Activated CD4-positive, alpha-beta T cell treated with anti-CD3 and anti-CD28 coated beads, Interleukin-2, amount 10 ng/mL, durations not matched to agents 24 days and 14 days (primary cell): ENCODE measurements at places on chromosomes 7 and 10. TPM values are rescaled to one million over a fixed set of nuclear protein-coding genes. Genes with fewer than 3 reads are reported as not detected.

The SEMA3C gene
- total RNA-seq = not detected in 2 replicates

The KCND2 gene
- not detected in 2 replicates for total RNA-seq

The DRGX gene
- total RNA-seq = 0.09 TPM in 1 of 2 replicates, not detected in the other

The PLEKHS1 gene
- not detected in 2 replicates for total RNA-seq

The SEMA3D gene
- total RNA-seq = 0.47 and 0.64 TPM in 2 replicates

The PEX1 gene
- total RNA-seq = 14.4 and 14.8 TPM in 2 replicates

The LRRD1 gene
- not detected in 2 replicates for total RNA-seq

The PRRT4 gene
- 0.14 TPM in 2 replicates for total RNA-seq

The SLC29A4 gene
- total RNA-seq = 1.1 and 1.8 TPM in 2 replicates

- DNase-seq = no peak
Observed at GRCh38 chr7:80243425-80243824, 108.8 kb downstream of the GNAI1 start.

GRCh38 chr7:101527844-101528667 is 101.0 kb downstream of the MYL10 start:
- DNase-seq = no peak

DNA sequence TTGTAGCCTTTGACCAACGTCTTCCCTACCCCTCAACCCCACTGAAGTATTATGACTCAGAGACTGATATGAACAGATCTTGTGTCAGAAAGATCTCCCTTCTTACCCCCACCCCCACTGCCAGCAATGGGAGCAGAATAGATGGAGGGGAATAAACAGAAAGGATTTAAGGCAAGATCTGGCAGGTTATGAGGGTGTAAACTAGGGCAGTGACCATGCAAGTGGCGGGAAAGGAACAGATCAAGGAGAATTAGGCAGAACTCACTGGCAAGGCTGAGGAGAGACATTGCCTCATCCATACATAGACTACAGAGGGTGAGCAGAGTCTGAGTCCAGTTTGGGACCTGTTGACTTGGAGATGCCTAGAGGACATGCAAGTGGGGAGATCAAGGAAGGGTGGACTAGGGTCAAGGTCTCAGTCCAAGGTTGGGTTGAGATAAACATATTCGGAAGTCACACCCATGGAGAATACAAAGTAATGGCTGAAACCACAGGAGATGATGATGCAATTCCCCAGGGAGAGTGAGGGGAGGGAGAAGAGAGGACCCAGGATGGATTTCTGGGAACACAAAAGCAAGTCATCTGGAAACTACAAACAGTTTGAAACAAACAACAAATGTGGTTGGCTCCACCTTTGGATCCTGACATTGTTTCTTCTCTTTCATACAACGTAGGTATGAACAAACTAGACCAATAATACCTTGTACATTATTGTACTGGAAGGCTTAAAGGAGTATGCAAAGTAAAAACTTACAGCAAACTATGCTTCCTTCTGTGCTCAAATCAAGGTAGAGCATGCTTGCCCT is 44.9 kb upstream of the IL6 start:
- DNase-seq = no peak

DNA sequence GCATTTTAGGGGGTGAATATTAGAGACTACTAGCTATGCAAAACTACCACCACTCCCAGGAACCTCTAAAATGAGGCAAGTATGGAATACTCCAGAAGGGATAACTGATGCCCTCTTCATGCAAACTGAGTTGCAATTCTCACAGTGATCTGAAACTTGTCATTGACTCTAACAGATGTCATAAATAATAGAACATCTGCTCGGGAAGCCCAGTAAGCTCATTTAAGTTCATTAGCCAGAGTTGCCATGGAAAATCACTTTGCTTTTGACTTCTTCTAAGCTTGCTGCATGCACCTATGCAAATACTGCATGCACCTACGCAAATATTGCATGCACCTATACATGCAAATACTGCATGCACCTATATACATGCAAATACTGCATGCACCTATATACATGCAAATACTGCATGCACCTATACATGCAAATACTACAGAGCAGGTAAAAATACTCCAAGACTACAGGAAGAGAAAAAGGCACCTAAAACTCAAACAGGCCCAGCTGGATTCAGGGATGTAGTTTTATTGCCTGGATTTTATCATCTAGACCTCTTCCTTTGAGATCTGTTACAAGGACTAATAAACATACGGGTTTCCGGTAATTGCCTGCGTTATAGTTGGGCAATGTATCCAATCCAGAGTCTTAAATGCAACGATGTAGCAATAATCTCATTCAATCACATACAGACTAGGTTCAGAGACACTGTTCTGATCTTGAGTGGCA is 1061.1 kb upstream of the AUTS2 start:
- DNase-seq = no peak

DNA sequence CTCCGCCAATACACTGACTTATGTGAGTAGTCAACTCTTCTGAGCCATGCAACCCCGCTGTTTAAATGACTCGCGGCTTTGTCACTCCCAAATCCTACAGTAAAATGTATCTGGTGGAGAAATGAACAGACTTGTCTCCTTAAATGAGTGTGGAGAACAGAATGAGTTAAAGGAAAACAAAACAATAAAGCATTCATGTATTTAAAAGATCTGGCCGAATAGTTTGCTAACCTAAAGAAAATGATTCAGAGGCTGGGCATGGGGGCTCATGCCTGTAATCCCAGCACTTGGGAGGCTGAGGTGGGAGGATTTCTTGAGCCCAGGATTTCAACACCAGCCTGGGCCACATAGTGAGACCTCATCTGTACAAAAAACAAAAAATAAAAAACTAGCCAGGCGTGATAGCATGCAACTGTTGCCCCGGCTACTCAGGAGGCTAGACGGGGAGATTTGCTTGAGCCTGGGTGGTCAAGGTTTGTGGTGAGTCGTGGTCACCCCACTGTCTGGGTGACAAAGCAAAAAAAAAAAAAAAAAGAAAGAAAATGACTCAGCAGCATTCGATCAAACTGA is 86.5 kb upstream of the PFKP start:
- DNase-seq = no peak

GRCh38 chr7:3787717-3788264 is 486.7 kb downstream of the SDK1 start:
- no peak for DNase-seq

- DNase-seq = no peak
Observed at GRCh38 chr10:43260117-43260761, 6.6 kb downstream of the RASGEF1A start.

- no peak for DNase-seq
Observed at GRCh38 chr7:111650456-111650999, 88.2 kb upstream of the IMMP2L start.

DNA sequence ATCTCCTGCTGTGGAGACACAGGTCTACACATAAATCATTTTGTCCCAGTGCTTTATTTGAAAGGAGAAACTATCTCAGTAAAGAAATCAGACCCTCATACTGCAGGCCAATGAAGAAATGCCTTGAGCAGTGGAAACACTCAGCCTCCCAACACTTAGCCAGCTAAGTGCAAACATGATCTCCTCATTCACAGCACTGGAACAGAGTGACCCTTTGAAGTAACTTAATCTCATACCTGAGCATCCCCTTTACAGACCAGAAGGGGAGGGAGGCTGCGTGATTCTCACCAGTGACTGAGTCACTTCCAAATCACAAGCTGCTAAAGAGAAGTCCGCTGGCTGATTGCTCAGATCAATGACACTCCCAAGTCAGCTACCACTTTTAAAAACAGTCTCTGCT is 4.5 kb downstream of the CHST15 start:
- DNase-seq = no peak

DNA sequence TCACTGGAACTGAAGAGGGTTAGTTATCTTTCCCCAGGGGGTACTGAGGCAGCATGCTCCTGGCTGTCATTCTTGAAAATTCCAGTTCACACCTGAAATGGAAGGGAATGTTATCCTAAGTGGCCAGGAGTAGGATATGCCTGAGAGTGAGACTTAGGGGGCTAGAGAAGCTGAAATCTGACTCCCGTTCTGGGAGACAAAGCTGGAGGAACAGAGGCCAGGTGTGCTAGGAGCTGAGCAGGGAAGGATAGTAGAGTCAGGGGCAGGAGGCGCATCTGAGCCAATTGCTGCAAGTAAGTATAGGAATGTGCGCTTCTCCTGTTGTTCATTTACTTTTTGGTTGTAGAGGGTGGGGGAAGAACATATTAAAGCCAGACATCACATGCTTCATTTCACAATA is 58.1 kb upstream of the KIAA1217 start:
- no peak for DNase-seq

DNA sequence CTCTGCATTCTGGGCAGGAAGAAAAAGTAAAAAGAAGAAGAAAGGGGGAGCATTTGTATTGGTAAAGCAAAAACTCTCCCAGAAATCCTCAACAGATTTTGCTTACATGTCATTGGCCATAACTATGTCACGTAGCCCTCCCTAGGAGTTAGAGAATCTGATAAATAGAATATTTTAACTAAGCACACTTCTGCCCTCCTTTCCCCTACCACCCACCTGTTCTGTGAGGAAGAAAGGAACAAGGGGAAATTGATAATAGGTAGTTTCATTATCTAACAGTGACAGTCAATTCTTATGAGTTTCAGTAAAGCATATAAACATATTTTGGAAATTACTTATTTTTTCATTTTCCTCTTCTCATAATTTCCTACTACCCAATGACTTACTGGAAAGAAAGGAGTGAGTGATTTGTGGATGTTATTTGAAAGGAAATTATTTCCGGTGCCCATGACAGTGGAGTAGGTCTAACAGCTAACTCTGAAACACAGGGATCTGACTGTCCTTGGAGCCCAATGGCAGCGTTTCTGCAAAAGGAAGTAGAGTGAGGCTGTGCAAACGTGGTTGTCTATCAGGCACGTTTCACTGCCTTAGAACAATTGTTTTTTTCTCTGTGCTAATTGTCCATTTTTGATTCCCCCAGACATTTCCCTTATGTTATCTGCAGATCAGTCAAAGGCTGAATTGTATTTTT is 128.6 kb upstream of the MDFIC start:
- DNase-seq = peak; percentile 56

- no peak for DNase-seq
Observed at GRCh38 chr7:143954135-143954534, 509 bp upstream of the OR2F1 start.

GRCh38 chr10:113059371-113059780 is 109.3 kb downstream of the TCF7L2 start:
- DNase-seq = no peak

DNA sequence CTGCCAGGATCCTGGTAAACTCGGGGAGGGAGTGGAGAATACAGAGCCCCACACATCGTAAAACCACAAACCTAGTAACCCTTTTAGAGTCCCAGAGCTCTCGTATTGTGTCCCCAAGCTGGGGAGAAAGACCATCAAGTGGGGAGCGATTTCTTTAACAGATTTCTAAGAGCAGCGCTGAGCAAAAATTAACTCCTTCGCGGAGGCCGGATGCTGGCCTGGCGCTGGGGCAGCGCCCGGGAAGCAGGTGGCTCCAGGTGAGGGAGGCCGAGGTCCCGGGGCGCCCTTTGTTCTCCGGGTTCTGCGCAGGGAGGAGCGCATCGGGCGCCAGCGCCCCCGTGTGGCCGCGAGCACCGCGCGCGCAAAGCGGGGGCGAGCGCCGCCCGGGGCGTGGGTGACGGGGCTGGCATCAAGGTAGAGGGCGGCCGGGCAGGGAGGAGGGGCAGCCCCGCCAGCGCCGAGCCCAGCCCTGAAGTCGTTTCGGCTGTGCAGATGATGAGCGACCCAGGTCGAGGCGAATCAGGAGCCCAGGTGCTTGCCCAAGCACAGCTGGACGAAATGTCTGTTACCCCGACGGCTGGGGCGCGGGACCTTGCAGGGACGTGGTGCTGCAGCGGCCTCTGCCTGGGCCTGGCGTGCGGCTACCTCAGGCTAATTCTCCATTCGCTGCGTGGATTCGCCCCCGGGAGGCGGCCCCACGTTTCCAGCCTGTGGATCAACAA is 10.4 kb upstream of the FGFR2 start:
- peak; percentile 80 for DNase-seq

DNA sequence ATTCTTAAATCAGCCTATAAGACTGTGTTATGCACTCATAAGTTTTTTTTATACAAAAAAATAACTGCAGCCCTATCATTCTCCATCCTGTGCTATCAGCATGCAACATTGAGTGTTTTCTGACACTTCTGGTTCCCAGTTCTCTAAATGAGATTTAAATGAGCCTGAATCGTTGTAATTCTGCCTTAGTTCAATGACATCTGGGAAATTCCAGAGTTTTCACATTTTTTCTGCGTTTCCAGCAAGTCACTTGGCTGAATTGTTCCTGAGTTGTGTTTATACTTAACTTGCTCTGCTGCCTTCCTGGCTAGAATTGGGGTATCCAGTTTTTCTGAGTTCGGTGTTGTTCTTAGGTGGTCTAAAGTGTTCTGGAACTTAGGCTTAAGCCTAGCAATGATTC is 636.1 kb upstream of the FZD8 start:
- DNase-seq = no peak

DNA sequence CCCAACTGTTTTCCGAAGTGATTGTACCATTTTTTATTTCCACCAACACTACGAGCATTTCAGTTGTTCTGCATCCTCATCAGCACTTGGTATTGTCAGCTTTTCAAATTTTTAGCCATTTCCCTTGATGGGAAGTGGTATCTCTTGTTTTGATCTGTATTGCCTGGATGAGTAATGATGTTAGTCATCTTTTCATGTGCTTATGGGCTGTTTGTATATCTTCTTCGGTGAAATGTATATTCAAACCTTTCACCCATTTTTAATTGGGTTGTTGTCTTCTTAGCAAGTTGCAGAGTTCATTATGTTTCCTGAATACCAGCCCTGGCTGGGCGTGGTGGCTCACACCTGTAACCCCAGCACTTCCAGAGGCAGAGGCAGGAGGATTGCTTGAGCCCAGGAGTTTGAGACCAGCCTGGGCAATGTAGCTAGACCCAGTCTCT is 22.1 kb downstream of the CLIP2 start:
- DNase-seq = no peak

DNA sequence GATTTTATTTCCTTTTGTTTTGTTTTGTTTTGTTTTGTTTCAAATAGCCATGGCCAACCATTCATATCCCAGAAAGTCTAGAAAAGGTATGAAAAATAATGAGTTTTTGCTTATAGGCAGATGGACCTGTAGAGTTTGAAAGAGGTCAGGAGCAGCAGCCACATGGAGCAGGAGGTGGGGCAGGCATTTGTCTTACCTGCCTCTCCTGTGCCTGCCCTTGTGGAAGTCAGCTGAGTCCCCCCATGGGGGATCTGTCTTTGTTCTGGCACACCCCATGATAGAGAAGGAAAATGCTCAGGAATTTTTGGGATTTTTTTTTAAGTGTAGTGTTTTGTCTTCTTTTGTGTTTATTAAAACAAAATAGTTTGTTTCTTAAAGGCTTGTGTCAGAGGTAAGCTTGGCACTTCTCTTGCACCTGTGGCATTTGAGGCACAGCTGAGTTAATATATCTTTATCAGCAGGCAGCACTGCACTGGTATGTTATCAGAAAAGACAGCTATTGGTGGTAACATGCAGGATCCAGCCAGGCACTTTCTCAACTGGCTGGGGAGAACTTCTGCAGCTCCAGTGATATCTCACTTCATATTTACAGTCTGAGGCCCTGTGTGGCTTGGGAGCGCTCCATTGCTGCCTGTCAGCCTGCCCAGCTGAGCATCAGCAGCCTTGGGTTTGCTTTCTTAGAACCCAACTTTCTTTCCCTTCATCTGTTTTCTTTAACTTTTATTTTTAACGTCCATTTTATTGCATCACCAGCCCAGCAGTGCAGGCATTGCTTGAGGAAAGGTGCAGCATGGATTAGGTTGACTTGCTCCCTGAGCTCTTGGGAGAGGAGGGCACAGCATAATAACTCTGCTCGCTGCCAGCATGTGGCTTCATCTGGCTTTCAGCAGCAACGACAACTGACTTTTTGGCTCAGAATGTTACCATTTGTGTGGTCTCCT is 44.4 kb downstream of the LRRC4 start:
- DNase-seq = no peak

- no peak for DNase-seq
Observed at GRCh38 chr7:80105701-80106408, 28.8 kb upstream of the GNAI1 start.
